Mesothelial cell of epicardium (in vitro differentiated cells): ENCODE measurements at places on chromosomes 1 and 21. TPM values are rescaled to one million over a fixed set of nuclear protein-coding genes. Genes with fewer than 3 reads are reported as not detected.

The TPTE gene
- total RNA-seq, result not detected in 3 replicates

The OSBPL9 gene
- total RNA-seq, result 99.9 to 103 TPM (median 101 TPM) in 3 replicates

The KRTAP10-8 gene
- not detected in 3 replicates for total RNA-seq

The SELL gene
- total RNA-seq, result 1.4 to 2.5 TPM (median 2.4 TPM) in 3 replicates

The KCNK1 gene
- 13.1 to 14.9 TPM (median 14.6 TPM) in 3 replicates for total RNA-seq

The SCP2 gene
- total RNA-seq, result 55.8 to 58.9 TPM (median 56.5 TPM) in 3 replicates

The NIBAN1 gene
- total RNA-seq, result 0.38 to 0.47 TPM (median 0.45 TPM) in 3 replicates

The RNPEP gene
- 76.6 to 84.3 TPM (median 79.3 TPM) in 3 replicates for total RNA-seq

The PPM1J gene
- 4.3 to 4.7 TPM (median 4.4 TPM) in 3 replicates for total RNA-seq
